Posterior vena cava (tissue), 2 donors: ENCODE measurements at places on chromosomes 1 and 21.

DNA sequence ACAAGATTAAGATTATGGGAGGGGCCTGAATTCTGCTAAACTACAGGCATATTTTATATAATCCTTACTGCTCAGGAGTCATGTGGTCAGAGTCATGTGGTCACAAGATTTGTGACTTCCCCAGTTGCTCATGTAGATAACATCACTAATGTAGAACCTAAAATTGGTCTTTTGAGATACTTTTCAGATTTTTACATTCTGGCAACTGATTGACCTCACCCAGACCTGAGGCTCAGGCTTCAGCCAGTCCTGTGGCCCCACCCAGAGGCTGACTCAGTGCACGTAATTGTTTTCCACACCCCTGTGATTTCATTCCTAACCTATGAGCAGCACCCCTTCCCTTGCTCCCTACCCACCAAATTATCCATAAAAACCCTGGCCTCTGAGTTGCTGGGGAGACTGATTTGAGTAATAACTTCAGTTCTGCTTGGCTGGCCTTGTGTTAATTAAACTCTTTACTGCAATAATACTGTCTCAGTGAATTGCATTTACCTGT, 41.7 kb upstream of the ZNF326 start:
- DNase-seq: no peak

DNA sequence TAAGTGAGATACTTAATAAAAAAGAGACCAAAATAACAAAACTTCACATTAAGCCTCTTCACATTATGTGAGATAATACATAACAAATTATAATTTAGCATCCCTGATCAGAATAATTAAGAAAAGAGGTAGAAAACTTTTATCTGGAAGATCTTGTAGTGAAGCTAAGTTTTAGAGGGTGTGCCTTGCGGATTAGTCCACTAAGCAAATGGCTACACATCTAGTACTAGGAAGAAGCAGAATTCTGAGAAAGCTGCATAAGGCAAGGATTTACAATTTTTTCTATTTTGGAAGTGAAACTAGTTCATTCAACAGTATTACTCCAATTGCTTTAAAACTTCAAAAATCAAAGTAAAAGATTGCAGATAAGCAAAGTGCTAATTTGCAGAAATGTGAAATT, 3.5 kb downstream of the YOD1 start:
- DNase-seq: no peak

GRCh38 chr21:41620541-41620940, 112.6 kb upstream of the TMPRSS2 start:
- peak; percentile 59 for DNase-seq

DNA sequence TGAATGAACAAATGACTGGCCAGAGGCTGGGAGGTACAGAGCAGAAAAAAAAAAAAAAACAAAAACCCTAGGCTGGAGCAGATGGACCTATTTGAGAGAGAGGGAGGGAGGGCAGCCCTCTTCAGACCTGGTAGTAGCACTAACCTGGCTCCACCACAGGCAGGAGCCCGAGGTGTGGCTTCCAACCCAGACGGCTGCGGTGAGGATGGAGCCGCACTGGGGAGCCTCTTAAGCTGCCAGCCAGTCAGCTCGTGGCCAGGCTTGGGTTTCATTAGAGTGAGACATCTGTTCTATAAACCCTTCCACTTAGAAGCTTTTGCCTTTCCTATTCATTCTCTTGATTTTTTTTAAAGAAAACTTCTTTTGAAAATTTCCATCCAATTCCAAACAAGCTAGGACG, 16.8 kb downstream of the LGR6 start:
- DNase-seq: no peak

GRCh38 chr1:32111789-32112188, 3.9 kb downstream of the KPNA6 start:
- no peak for DNase-seq

- DNase-seq: no peak
Measured at GRCh38 chr21:17370916-17371315, 141.9 kb upstream of the CXADR start.

DNA sequence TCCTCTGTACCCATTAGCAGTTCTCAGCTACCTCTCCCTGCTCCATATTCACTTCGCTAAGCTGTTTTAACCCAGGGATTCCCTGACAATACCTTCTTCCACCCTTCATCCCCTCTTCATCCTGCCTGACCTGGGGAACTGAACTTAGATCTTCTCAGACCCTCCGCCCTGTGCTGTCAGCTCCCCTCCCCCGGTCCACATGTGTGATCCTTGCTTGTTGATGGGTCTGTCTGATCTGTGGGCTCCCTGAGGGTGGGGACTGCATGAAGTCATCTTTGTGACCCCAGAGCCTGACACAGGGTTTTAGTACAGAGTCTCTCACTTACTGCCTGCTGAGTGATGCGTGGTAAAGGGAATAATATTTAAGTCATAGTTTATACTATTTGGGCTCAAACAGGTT, 11.8 kb downstream of the CHAF1B start:
- DNase-seq: no peak

- peak; percentile 32 for DNase-seq
Measured at GRCh38 chr1:110612060-110612745, 6.0 kb upstream of the KCNA2 start.

DNA sequence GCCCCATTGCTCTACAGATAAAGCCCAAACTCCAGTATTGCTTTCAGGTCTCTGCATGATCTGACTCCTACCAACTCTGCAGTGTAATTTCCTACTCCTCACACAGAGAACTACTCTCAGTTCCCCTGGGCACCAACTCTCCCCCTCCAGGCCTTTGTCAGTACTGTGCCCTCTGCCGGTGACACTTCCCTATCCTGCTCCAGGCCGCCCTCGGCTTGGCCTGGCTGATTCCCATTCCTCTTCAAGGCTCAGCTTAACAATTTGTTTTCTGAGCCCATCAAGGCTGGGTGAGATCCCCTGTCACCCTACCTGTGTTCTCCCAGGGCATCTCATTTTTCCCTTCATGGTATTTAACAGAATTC, 2.6 kb downstream of the SLAMF8 start:
- no peak for DNase-seq

DNA sequence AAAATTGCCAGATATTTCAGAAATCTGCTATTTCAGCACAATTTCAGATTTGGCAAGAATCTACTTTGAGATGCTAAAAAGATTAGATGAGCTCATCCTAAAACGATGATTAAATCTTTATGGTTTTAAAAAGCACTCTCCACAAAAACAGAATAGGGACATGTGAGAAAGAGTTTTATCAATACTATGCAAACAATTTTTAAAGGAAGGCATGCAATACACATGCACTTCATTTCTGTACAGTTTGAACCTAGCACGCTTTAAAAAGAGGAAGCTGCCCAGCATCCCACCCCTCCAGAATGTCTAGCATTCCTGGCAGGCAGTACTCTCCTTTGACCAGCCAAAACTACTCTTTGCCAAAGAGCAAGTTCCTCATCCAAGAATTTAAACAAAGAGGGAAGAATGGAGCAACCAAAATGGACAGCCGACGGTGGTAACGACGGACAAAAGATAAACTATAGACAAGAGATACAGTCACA, 1.3 kb downstream of the ARHGAP29 start:
- DNase-seq: no peak

DNA sequence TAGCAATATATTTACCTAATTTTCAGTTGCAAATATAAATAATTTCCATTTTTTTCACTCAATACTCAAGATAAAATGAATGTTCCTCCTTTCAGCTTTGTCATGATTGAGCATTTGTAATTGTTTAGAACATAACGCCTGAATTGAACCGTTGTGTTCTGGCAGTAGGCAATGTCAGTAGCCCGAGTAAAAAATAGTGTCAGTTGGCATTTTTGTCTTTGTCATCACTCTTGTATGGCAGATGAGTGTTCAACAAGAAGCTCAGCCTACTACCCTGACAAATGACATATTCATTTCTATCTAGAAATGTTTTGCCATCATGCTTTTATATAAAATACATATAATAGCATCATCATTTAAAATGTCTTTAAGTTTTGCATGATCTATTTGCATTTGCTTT, 691.4 kb upstream of the NCAM2 start:
- no peak for DNase-seq

GRCh38 chr1:50416553-50417453, 6.4 kb downstream of the DMRTA2 start:
- no peak for DNase-seq

GRCh38 chr1:20469406-20470076, 16.5 kb downstream of the CAMK2N1 start:
- DNase-seq: peak; percentile 7

GRCh38 chr1:41455479-41456332, 28.8 kb downstream of the EDN2 start:
- DNase-seq: peak; percentile 55

DNA sequence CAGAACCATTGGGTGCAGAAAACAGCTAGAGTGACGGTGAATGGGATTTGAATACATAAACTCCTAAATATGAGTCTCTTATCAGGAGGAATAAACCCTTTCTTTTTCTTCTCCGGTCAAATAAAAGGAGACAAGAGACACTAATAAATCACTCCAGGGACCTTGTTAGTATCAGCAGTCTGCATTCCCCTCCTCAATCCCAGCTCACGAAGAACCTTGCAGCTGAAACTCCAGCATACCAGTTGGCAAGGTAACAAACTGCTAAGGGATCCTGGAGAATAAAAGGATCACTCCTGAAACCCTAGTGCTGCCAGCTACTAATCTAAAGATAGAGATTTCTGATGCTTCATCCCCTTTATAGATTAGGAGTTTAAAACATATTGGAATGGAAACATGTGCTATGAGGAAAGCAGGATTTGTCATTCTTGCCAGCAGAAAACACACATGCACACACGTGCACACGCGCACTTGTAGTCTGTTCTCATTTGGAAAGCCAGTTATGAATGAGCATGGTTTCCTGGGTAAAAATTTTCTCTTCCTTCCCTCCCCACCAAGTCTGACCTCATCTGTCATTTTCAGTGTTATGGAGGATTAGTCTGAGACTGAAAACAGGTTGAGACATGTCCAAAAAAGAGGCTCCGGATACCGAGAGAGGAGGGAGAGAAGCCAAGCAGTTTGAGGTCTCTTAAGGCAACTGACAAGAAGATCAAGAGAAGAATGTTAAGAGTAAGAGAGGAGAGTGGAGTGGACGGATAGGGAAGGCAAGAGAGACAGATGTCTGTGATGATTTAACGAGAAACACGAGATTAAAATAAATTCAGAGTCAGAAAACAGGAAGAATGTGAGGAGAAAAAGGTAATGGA, 10.9 kb downstream of the IER5 start:
- DNase-seq: no peak

- no peak for DNase-seq
Measured at GRCh38 chr1:157240495-157241184, 102.4 kb upstream of the ETV3 start.

- no peak for DNase-seq
Measured at GRCh38 chr1:240998024-240998423, 359.0 kb downstream of the RGS7 start.

- DNase-seq: no peak
Measured at GRCh38 chr1:33459691-33460090, 12.8 kb upstream of the ZSCAN20 start.
